ENCODE measurements at places on chromosomes 16 and 17.

DNA sequence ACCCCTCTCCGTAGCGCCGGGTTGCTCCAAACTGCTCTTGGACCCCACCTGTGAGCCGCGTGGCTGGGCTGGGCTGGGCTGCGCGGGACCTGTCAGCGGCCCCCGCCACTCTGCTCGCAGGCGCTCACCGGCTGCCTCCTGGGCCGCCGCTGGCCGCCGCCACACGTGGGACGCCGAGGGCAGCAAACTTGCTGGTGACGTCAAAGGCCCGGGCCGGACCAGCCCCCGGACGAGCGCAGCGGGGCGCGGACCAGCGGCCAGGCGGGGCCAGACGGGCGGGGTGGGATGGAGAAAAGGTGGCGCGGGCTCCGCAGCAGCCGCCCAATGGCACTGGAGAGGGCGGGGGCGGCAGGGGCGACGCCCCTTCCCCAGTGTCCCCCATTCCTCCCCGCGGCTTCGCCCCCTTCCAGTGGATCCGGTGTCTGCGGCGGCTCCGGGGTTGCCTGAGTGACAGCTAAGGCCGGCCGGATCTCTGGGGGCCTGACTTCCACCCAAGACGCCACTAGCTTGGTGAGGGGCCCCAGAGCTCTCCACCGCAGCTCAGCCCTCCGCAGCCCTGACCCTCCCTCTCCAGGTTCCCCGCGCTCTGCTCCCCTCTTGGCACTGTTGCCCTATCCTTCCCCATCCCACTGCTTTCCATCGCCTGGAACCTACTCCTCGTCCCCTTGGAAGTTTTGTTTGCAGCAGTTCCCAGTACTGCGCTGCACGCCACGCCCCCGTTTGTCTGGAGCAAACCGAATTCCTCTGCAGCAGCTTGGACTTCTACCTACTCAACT lies at the start of gene HS3ST3A1:
Gene HS3ST3A1, minus strand, starts transcription at position 154 of the 776 bp plus-strand sequence. CDS start 800 bp downstream, outside the sequence.
- DNase-seq, result peak; percentile 16

GRCh38 chr16:66970775-66971720 lies 10.0 kb downstream of the CES3 start:
- no peak for DNase-seq

GRCh38 chr17:57455063-57455914 lies 199.0 kb downstream of the MSI2 start:
- DNase-seq, result no peak

- DNase-seq, result no peak
These were observed 14.2 kb downstream of the LYRM9 start for GRCh38 chr17:27878776-27879562.

GRCh38 chr17:27224526-27225315 lies 69.2 kb upstream of the WSB1 start:
- DNase-seq, result no peak

GRCh38 chr17:10156599-10156947 lies 41.8 kb downstream of the GAS7 start:
- DNase-seq, result no peak

GRCh38 chr17:77657839-77658238 lies 300.7 kb upstream of the TNRC6C start:
- DNase-seq, result no peak

- no peak for DNase-seq
These were observed 125.3 kb upstream of the FOXF1 start for GRCh38 chr16:86384980-86385379.

DNA sequence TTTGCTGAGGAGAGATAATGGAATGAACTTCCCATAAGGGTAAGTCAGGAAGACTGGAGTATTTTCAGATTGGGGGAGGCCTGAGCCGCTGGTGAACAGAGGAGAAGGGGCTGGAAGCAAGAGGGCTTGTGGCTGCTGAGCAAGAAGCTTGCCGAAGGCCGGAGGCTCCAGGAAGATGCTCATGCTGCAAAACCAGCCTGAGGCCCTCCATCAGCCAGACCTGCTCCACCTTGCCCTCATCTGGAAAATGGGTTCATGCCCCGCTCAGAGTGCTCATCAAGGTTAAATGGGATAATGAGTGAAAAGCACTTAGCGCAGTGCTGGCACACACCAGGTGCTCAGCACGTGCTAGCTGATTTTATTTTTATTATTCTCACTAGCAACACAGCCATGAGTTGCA lies 5.5 kb upstream of the ASGR1 start:
- DNase-seq, result no peak
